Left renal pelvis (tissue), 4 donors: ENCODE measurements at places on chromosomes 5 and 9. TPM values are rescaled to one million over a fixed set of nuclear protein-coding genes. Genes with fewer than 3 reads are reported as not detected.

Gene IFNA16
- polyA plus RNA-seq: not detected

Gene TAF11L5
- polyA plus RNA-seq: not detected

Gene PCDHGC4
- polyA plus RNA-seq: 2.7 TPM

Gene TMC1
- 0.82 TPM for polyA plus RNA-seq
